ENCODE measurements at places on chromosomes 2 and 18. TPM values are rescaled to one million over a fixed set of nuclear protein-coding genes. Genes with fewer than 3 reads are reported as not detected.

PROM2 gene
- 31.0 TPM for polyA plus RNA-seq

SP140 gene
- polyA plus RNA-seq: 1.1 TPM

CDH2 gene
- polyA plus RNA-seq: 78.6 TPM

- DNase-seq: no peak
Measured at GRCh38 chr2:156539086-156539860, 103.1 kb downstream of the GPD2 start.

DNA sequence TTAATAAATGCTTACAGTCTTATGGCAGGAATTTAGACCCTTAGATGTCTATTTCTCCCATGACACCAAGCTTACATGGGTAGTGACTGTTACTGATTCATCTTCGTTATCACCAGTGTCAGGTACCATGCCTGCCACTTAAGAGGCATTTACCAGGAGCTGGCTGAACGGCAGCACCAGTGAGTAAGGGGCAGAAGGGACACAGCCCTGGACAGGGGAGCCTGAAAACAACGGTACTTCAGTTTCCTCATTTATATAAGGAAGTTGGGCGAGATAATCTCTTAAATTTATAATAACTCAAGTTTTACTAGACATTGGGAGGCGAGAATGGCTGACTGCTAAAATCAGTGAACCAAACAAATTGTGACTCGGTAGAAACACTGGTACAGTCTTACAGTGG, 1.2 kb downstream of the COA5 start:
- DNase-seq: no peak

DNA sequence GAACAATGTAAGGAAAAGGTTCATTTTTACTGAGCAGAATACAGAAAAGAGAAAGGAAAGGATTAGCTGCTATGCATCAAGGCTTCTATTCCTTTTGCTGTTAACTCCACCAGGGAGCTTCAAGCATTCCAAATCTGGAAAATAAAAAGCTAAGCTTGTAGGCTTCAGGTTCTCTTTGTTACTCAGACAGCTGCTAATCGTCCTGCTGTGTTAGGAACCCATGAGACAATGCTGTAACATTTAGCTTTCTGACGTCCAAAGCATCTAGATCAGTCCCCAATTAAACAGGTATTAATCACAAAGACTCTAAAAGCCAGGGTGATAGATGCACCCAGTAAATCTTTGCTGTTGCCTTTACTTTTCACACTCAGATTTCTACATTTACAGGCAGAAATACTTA, 103.8 kb downstream of the EPHA4 start:
- no peak for DNase-seq
